ENCODE measurements at places on chromosomes 1 and 21.
A peak's percentile ranks its signal among the peaks of the same experiment; 100 is the strongest.

- H3K4me3 ChIP-seq: no peak overlapping the region
- peaks cover 6% of the 10 kb centered on the region for H3K36me3 ChIP-seq
- H3K27ac ChIP-seq: no peak overlapping the region
Observed at GRCh38 chr1:182834326-182834725, 4.8 kb upstream of the DHX9 start.

DNA sequence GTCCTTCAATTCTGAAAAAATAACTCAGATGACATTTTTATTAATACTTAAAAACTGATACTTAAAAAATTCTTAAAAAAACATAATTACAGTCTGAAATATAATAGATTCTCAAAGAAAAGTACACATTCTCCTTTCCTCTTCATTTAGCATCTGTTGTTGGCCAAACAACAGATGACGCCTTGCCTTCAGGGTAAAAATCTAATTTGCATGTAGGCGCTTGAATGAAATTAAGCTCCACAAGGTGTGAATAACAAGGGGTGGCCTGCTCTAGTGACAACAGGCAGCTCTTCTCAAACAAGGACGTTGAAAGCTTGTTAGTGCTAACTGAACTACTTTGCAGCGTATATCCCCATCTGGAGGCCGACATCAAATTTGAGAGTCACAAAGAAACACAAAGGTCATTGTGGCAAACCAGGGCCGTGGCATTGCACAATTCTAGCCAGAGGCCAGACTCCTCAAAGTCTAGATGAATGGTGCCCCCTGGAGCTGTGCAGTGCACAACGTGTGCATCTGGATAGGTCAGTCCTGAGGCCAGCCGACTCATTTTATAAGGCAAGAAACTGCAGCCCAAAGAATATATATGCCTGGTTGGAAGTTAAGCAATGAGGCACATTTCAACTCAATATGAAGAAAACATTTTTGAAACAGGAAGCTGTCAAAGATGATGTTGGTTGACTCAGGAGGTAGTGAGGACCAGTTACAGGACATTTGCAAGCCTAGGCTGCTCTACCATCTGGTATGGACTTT, 459.2 kb upstream of the RUNX1 start:
- H3K4me1 ChIP-seq: no peaks in the 10 kb centered on the region
- H3K27me3 ChIP-seq: no peaks in the 10 kb centered on the region
- DNase-seq: peak; percentile 66
- no peak overlapping the region for H3K27ac ChIP-seq
- no peaks in the 10 kb centered on the region for H3K36me3 ChIP-seq

GRCh38 chr1:58249737-58250586, 296.6 kb downstream of the OMA1 start:
- no peak overlapping the region for H3K27ac ChIP-seq
- H3K36me3 ChIP-seq: no peaks in the 10 kb centered on the region
- DNase-seq: peak; percentile 92
- H3K27me3 ChIP-seq: peaks cover 44% of the 10 kb centered on the region

DNA sequence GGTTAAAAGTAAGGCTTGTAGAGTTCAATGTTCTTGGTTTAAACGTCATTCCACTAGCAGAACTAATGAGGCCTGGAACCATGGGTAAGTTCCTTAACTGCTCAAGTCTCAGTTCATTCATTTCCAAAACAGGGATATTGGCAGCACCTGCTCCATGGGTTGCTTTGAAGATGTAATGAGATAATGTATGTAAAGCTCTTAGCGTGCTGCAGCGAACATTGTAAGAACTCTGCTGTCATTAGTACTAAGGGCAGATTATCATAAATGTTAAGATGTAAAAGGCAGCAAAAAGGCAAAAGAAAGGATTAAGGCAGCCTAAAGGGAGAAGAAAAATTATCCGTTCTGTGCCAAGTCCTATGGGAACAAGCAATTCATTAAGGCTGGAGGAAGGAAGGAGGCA, 129.1 kb upstream of the NGF start:
- DNase-seq: peak; percentile 13
- no peak overlapping the region for H3K27ac ChIP-seq
- no peak overlapping the region for H3K4me3 ChIP-seq
- H3K36me3 ChIP-seq: no peaks in the 10 kb centered on the region

DNA sequence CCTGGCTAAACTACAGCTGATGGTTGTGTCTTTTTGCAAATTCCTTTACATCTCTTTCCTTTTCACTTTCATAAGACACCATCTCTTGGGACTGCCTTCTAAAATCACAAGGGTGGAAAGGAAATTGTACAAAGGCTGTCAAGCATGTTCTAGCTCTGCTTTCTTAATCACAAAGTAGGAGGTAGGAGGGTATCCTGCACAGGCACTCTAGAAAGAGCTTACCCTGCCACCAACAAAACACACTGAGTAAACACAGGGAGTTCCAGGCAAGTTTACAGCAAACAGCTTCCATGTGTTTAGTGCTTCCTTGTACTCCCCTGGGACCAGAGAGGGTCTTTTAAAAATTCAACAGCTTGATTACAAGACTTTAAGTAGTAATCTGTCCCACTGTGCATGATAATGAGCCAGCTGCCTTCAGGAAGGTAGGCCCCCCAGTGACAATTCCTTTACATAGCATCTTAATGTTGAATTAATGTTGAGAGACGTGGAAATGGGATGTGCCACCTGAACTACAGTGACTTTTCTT, 2.4 kb downstream of the PLPP3 start:
- no peaks in the 10 kb centered on the region for H3K27me3 ChIP-seq
- H3K4me3 ChIP-seq: peak overlapping the region; percentile 88
- H3K36me3 ChIP-seq: no peaks in the 10 kb centered on the region
- H3K27ac ChIP-seq: no peak overlapping the region
- peak; percentile 59 for DNase-seq

DNA sequence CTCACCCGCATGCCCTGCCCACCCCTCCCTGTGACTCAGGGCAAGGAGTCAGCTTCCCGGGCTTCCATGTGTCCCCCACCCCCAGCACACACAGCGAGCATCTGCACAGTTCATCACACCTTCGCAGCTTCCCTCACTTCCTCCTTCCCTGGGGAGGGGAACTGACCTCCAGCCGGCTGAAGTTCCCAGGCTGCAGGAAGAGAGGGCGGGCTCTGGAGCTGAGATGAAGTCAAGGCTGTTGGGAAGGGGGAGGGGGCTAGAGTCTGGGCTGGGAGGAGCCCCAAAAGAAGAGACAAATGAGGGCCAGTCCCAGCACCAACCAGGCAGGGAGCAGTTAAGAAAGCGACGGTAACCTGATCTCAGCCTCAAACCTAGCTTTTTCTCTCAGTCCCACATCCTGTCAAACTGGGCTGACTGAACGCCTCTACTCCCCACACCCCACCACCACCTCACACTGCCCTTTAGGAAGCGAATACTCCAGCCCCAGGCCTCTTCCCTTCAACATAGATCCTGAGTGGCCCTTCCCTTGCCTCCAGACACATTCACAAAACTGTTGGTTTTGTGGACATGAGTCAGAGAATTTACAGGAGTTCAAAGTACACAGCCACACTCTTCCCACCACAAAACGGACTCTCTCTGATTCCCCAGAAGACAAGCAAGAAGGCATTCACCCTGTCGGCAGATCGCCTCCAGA, 1.8 kb downstream of the RHOC start:
- H3K27ac ChIP-seq: no peak overlapping the region
- H3K27me3 ChIP-seq: no peaks in the 10 kb centered on the region
- H3K4me1 ChIP-seq: peaks cover 28% of the 10 kb centered on the region
- DNase-seq: peak; percentile 97
- peaks cover 41% of the 10 kb centered on the region for H3K36me3 ChIP-seq

DNA sequence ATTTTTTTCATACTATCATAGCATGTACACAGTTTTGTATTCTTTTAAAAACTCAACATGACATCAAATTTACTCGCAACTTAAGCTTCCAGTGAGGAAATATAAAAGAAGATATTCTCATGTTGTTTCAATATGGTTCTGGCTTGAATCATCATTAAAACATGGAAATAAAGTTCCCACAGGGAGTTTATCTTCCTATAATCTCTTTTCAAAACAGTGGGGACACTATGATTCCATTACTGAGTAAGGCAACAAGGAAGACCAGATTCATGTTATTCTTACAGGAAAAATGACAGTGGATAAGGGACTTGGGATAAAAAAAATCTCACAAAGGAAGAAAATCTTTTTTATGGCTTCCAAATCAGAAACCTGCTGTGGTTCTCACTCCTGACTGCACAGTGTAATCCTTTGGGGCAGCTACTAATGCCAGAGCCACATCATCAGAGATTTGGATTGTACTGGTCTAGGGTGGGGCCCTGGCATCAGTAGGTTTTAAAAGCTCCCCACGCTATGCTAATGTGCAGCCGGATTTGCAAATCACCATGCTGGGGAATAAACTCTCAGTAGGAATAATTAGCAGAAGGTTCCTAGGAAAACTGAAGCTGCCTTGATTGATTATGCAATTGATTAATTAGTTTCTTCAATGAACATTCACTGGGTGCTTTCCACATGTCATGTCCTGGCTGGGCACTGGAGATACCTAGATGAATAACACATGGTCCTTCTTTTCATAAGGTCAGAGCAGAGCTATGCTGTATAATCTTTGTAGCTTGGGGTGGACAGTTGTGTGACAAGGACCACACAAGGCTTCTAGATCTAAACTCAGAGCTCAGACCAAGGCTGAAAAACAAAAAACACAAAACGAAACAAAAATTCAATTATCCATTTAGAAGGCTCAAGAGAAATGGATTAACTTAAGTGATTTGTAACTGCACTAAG, 71.1 kb upstream of the C8B start:
- DNase-seq: no peak
- H3K27me3 ChIP-seq: no peaks in the 10 kb centered on the region
- no peak overlapping the region for H3K4me3 ChIP-seq
- H3K36me3 ChIP-seq: no peaks in the 10 kb centered on the region
- no peak overlapping the region for H3K27ac ChIP-seq

- peaks cover 15% of the 10 kb centered on the region for H3K4me1 ChIP-seq
- H3K27me3 ChIP-seq: peaks cover 5% of the 10 kb centered on the region
- no peak overlapping the region for H3K4me3 ChIP-seq
- no peaks in the 10 kb centered on the region for H3K36me3 ChIP-seq
Observed at GRCh38 chr1:246302711-246303317, 204.3 kb downstream of the SMYD3 start.

All from endodermal cell (in vitro differentiated cells).